Tibial nerve (tissue), 4 donors: ENCODE measurements at places on chromosomes 16 and 17.

GRCh38 chr17:58319173-58320162 lies 9.1 kb downstream of the TSPOAP1 start:
- no peak for DNase-seq

- no peak for DNase-seq
These were observed 34.4 kb downstream of the GDPD1 start for GRCh38 chr17:59254742-59255141.

DNA sequence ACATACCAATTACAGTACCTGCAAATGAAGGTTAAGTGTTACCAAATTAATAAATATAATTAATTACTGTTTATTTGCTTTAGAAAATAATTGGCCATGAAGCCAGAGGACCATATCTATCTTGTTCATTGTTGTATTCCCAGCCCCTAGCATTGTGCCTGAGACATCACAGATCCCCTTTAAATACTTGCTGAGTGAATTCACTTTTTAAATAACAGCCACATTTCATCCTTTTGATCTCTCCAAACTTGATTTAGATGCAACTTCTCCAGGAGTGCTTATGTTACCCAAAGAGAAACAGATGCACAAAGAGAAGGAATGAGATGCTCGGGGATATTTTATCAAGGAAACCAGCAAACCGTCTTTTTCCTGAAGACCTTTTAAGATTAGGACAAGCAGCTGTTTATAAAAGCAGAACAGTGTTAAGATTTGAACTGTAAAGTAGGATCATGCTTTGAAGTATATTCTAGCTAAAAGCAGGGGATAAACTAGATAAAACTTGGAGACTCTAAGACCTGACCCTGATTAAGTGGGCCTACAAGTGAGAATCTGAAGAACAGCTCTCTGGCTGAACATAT lies 66.3 kb downstream of the CHD9 start:
- no peak for DNase-seq

GRCh38 chr16:87324411-87325275 lies 7.5 kb upstream of the C16orf95 start:
- DNase-seq = no peak

- DNase-seq = no peak
These were observed at the start of gene KRTAP4-6 for GRCh38 chr17:41140360-41141131. Gene KRTAP4-6 (minus strand): TSS chr17:41140544. CDS start chr17:41140487, 57 bp downstream.

DNA sequence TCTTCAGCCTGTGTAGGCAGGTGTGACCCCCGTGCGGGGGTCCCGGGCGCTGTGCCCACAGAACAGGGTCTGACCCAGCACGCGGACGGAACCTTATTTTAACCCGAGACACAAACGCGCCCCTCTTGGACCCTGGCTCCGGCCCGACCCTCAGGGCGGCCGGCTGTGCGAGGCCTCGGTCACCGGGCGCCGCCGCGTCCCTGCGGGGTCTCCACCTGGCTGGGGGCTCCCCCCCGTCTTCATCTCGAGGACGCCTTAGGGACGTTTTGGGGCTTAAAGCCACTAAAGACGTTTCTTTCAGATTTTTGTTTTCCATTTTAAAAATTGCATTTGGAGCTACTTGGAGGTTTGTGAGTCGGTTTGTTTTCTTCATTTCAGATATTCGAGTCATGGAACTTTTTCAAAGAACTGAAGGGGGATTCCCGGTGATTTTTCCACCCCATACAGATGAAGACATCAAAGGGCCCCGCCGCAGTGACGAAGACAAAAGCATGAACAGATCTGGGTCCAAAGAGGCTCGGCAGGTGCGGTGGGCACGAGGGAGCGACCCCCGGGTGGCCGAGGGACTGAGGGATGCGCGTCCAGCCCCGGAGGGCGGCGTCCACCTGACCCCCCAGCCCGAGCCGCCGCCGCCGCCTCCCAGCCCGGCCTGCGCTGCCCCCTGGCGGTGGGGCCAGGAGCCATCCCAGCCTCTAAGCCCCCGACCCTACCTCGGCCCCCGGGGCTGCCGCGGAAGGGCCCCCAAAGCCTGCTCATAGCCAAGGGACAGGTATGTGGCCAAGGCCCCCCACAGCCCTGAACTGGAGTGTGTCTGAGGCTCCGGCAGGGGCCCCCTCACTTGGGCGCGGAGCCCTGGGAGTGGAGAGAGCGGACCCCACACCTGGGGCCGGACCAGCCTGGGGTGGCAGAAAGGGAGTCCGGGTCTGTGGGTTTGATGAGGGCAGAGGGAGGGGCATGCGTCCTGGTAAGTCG lies 3.8 kb upstream of the CD7 start:
- no peak for DNase-seq
